ENCODE measurements at places on chromosomes 1 and 21. TPM values are rescaled to one million over a fixed set of nuclear protein-coding genes. Genes with fewer than 3 reads are reported as not detected.

TRIM58 gene
- polyA plus RNA-seq = 2.2 TPM

SLC25A24 gene
- polyA plus RNA-seq = 13.6 TPM

PGLYRP4 gene
- polyA plus RNA-seq = 0.33 TPM

PINK1 gene
- polyA plus RNA-seq = 179 TPM

SPRR1B gene
- not detected for polyA plus RNA-seq

CLIC6 gene
- not detected for polyA plus RNA-seq

ACTL8 gene
- not detected for polyA plus RNA-seq

FCGR3A gene
- not detected for polyA plus RNA-seq

WNT3A gene
- polyA plus RNA-seq = 0.12 TPM

CYP4A11 gene
- not detected for polyA plus RNA-seq

TLCD4 gene
- polyA plus RNA-seq = 24.9 TPM

PLA2G5 gene
- polyA plus RNA-seq = 0.44 TPM

SLC44A3 gene
- 1.1 TPM for polyA plus RNA-seq

TNN gene
- not detected for polyA plus RNA-seq

MROH9 gene
- not detected for polyA plus RNA-seq

SH2D1B gene
- 0.26 TPM for polyA plus RNA-seq

ZNF695 gene
- polyA plus RNA-seq = 3.7 TPM

SPRR1A gene
- polyA plus RNA-seq = not detected

KRTAP7-1 gene
- polyA plus RNA-seq = not detected

TMCC2 gene
- polyA plus RNA-seq = 9.0 TPM

NR5A2 gene
- polyA plus RNA-seq = not detected

SMIM11 gene
- 7.3 TPM for polyA plus RNA-seq

C1orf53 gene
- 1.6 TPM for polyA plus RNA-seq

ALPL gene
- 0.77 TPM for polyA plus RNA-seq

C1QTNF12 gene
- polyA plus RNA-seq = not detected

VHLL gene
- not detected for polyA plus RNA-seq

FGR gene
- 0.18 TPM for polyA plus RNA-seq

HES4 gene
- polyA plus RNA-seq = 45.7 TPM

LYPLAL1 gene
- polyA plus RNA-seq = 109 TPM

Data from cardiac muscle cell (in vitro differentiated cells and primary cell).